Naive thymus-derived CD8-positive, alpha-beta T cell (primary cell): ENCODE measurements at places on chromosomes 7 and 10.
A peak's percentile ranks its signal among the peaks of the same experiment; 100 is the strongest.

DNA sequence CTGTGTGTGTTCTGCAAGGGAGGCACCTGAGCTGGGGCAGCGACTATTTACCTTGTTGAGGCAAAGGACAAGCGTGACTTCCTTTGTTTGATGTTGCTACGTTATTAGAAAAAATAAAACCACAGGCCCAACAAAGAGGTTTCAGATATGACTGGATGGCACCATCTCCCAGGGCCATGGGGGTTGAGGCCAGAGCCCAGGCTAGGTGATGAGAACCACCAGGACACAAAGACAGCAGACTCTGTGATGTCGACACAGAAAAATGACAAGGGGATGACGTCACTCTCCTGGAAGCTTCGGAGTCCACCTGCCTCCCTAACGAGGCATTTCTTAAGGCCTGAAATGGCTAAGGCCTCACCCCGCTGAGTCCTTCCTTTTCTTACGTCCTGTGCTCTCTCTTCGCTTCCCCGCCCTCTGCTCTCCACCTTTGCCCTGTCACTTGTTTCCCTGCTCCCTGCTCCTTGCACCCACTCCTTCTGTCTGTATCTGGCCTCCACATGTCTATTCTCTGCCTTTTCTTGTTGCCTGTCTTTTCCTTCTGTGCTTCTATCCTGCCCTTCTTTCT is 83.0 kb upstream of the ADRB1 start:
- no peak for DNase-seq
- no peaks in the 10 kb centered on the region for H3K36me3 ChIP-seq
- H3K27me3 ChIP-seq: peaks cover 34% of the 10 kb centered on the region
- peak overlapping the region; percentile 67 for H3K4me3 ChIP-seq
- H3K27ac ChIP-seq: peak overlapping the region; percentile 73

DNA sequence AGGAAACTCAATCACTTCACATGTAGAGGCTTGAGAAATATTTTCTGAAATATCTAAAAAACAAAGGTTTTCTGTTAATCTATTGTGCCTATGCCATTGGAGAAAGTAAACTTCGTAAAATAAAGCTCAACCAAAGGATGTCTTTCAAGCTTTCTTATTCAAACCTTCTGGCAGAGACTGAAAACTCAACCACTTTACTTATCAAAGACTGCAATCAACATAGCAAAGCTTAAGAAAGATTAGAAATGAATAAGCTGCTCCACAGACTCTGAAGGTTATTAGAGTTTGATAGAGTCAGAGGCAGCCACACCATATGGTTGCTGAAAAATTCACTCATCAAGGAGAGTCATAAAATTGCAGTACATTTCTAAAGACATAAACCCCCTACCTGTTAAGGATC is 245.8 kb upstream of the MEOX2 start:
- DNase-seq: no peak
- H3K4me1 ChIP-seq: no peaks in the 10 kb centered on the region
- H3K27ac ChIP-seq: no peak overlapping the region

DNA sequence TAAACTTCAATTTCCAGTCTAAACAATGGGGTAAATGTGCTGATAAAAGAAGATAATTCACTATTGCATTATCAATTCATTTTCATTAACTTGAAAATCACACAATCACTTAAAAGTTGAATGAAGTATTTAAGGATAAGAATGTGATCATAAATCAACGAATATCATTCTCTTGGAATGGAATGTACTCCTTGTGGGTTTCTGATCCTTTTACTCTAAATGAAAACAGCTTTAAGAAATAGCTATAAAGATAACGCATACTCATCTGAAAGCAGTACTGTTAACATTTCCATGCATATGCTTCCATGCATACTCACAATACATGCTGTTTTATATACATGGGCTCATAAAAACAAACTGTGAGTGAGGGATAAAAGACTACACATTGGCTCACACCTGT is 108.8 kb downstream of the ATE1 start:
- H3K36me3 ChIP-seq: peaks cover 6% of the 10 kb centered on the region
- H3K4me1 ChIP-seq: no peaks in the 10 kb centered on the region
- no peaks in the 10 kb centered on the region for H3K27me3 ChIP-seq
- no peak for DNase-seq
- no peak overlapping the region for H3K27ac ChIP-seq
- no peak overlapping the region for H3K4me3 ChIP-seq

DNA sequence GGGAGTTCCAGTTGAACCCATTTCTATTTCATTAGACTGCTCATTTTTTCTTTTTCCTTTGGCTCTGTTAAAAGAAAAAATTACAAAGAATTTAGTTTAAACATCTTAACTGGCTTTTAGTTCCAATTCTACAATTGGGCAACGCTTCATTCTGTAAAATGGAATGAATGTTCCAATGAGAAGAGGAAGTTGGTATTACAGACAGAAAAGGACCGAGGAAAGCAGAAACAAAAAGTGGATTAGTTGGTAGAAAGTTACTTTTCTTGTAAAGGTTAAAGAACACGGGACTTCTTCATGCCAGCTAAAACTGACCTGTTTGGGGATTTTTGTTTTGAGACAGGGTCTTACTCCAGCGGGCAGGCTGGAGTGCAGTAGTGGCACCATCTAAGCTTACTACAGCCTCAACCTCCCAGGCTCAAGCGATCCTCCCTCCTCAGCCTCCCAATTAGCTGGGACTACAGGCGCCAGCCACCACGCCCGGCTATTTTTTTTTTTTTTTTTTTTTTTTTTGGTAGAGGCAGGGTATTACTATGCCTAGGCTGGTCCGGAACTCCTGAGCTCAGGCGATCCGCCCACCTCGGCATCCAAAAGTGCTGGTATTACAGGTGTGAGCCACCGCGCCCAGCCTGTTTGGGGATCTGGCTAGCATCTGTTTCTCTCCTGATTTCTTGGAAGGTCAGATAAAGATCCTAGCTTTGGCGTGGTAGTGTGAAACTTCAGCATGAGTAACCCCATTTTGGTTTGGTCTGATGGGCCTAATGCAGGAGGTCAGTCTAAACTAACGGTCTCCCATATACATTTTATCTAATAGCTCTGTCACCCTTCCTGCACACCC is 1.3 kb upstream of the VDAC2 start:
- peak overlapping the region; percentile 99 for H3K4me3 ChIP-seq
- no peaks in the 10 kb centered on the region for H3K27me3 ChIP-seq
- DNase-seq: no peak
- no peaks in the 10 kb centered on the region for H3K36me3 ChIP-seq
- peak overlapping the region; percentile 100 for H3K27ac ChIP-seq
- H3K4me1 ChIP-seq: peaks cover 29% of the 10 kb centered on the region

GRCh38 chr10:62025134-62025794 is 123.8 kb downstream of the ARID5B start:
- H3K4me1 ChIP-seq: peaks cover 10% of the 10 kb centered on the region
- H3K27ac ChIP-seq: no peak overlapping the region
- H3K27me3 ChIP-seq: no peaks in the 10 kb centered on the region
- DNase-seq: no peak

DNA sequence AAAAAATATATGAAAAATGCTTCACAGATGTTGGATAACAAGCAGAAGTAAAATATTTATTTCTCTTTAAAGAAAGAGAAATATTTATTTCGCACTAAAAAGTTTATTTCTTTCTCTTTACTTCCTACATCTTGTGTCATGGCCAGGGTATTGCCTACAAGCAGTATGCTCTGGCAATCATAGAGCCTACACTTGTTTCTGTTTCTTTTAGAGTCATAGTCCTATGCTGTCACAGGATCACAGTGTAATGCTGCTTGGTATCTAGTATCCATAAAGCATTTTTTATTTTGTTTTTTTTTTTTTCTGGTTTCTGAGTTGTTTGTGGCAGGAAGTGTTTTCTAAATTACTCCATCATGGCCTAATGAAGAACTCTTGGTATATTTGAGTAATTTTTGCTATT is 116.0 kb downstream of the ATRNL1 start:
- no peak overlapping the region for H3K4me3 ChIP-seq
- peaks cover 3% of the 10 kb centered on the region for H3K27me3 ChIP-seq
- H3K36me3 ChIP-seq: no peaks in the 10 kb centered on the region
- DNase-seq: no peak
- peaks cover 8% of the 10 kb centered on the region for H3K4me1 ChIP-seq
- no peak overlapping the region for H3K27ac ChIP-seq

GRCh38 chr7:90425376-90425775 is 22.1 kb downstream of the CLDN12 start:
- no peaks in the 10 kb centered on the region for H3K4me1 ChIP-seq
- H3K36me3 ChIP-seq: no peaks in the 10 kb centered on the region
- no peak for DNase-seq
- H3K27me3 ChIP-seq: peaks cover 12% of the 10 kb centered on the region

GRCh38 chr10:576130-576465 is 113.4 kb downstream of the DIP2C start:
- no peak for DNase-seq
- no peaks in the 10 kb centered on the region for H3K4me1 ChIP-seq
- no peaks in the 10 kb centered on the region for H3K36me3 ChIP-seq
- no peak overlapping the region for H3K4me3 ChIP-seq
- peaks cover 40% of the 10 kb centered on the region for H3K27me3 ChIP-seq

- no peak overlapping the region for H3K27ac ChIP-seq
- no peaks in the 10 kb centered on the region for H3K4me1 ChIP-seq
- DNase-seq: no peak
- peaks cover 2% of the 10 kb centered on the region for H3K36me3 ChIP-seq
Measured at GRCh38 chr10:76149602-76150138, 718.2 kb downstream of the LRMDA start.

DNA sequence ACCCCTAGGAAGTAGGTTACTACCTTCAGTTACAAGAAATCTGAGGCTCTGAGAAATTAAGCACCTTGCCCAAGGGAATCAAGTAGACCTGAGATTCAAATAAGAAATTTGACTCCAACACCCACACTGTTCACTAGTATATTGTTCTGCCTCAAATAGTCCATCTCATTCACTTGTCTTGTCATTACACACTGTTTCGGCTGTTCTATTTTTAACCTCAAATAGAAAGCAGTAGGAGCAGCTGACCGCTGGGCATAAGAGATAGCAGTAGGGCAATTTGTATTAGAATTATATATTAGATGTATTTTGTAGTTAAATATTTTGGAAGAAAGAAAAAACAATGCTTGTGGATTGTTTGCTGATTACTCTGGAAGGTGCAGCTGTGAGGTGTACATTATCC is 185.1 kb downstream of the INHBA start:
- H3K27ac ChIP-seq: no peak overlapping the region
- H3K4me1 ChIP-seq: no peaks in the 10 kb centered on the region
- H3K4me3 ChIP-seq: no peak overlapping the region
- H3K27me3 ChIP-seq: no peaks in the 10 kb centered on the region
- no peak for DNase-seq
- no peaks in the 10 kb centered on the region for H3K36me3 ChIP-seq

DNA sequence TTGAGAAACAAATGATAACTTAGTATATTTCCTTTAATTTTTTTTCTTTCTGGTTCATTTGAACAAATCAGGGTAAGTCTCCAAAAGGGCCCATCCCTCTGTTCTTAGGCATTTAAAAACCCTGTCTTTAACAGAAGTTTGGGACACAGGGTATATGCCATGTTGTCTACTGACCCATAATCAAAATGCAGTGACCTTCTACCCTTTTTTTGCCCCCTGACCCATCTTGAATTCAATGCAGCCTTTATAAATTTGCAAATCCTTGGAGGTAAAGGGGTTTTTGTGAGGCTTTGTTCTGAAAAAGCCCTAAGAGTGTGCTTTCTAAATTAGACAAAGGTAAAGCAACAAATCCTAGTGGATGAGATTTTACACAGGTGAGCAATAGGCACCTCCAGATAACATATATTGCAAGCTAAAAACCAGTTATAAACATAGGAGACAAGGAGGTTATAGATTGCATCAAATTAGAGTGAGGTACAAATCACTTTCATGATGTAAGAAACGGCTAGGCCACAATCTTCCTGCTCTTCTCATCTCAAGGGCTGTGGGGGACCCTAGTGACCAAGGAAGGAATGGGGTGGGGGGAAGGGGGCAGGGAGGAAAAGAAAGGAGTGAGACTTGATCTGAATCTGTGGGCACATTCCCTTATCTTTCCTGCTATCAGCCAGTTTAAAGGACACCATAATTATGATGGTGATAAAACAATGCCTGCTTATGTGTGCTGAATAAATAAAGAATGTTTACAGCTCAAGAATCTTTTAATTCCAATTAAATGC is 2.7 kb downstream of the SKIDA1 start:
- H3K4me3 ChIP-seq: no peak overlapping the region
- no peak overlapping the region for H3K27ac ChIP-seq
- no peak for DNase-seq
- peaks cover 38% of the 10 kb centered on the region for H3K4me1 ChIP-seq
- peaks cover 5% of the 10 kb centered on the region for H3K36me3 ChIP-seq
- peaks cover 58% of the 10 kb centered on the region for H3K27me3 ChIP-seq

- H3K27ac ChIP-seq: no peak overlapping the region
- no peak overlapping the region for H3K4me3 ChIP-seq
- H3K36me3 ChIP-seq: no peaks in the 10 kb centered on the region
- H3K4me1 ChIP-seq: no peaks in the 10 kb centered on the region
- no peaks in the 10 kb centered on the region for H3K27me3 ChIP-seq
Measured at GRCh38 chr7:51634025-51634424, 317.4 kb upstream of the COBL start.

DNA sequence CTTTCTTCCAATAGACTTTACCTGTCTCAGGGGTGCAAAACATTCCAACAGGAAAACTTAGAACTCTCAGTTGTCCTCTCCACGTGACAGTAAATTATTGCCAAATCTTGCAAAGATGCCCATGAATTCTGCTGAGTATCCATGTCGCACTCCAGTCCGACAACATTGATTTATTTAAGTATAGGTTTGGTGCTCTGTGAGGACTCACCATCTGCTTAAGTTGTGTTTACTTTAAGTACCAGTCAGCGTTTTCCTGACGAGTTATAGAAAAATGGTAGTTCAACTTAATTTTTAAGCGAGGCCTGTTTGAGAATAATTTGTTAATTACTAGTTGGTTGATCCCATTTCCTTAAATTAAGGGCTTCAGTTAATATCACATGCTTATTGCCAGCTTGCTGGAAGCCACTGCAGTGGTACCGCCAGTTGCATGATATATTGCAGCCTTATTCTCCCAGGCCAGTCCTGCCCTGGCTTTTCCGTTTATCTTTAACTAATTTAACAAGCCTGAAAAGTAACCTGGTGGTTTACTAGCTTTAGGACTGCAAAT is 27.8 kb downstream of the CREB5 start:
- H3K4me1 ChIP-seq: no peaks in the 10 kb centered on the region
- no peak overlapping the region for H3K4me3 ChIP-seq
- no peak for DNase-seq
- peaks cover 7% of the 10 kb centered on the region for H3K27me3 ChIP-seq
- no peak overlapping the region for H3K27ac ChIP-seq

GRCh38 chr10:96254976-96255375 is 16.4 kb downstream of the BLNK start:
- H3K27me3 ChIP-seq: no peaks in the 10 kb centered on the region
- no peaks in the 10 kb centered on the region for H3K36me3 ChIP-seq
- H3K4me1 ChIP-seq: no peaks in the 10 kb centered on the region
- DNase-seq: no peak
- no peak overlapping the region for H3K27ac ChIP-seq

- peaks cover 24% of the 10 kb centered on the region for H3K4me1 ChIP-seq
- no peak overlapping the region for H3K4me3 ChIP-seq
- H3K27ac ChIP-seq: no peak overlapping the region
- no peak for DNase-seq
- H3K27me3 ChIP-seq: no peaks in the 10 kb centered on the region
Measured at GRCh38 chr7:105245398-105246114, 143.2 kb downstream of the SRPK2 start.
